ENCODE measurements at places on chromosomes 3 and 15. TPM values are rescaled to one million over a fixed set of nuclear protein-coding genes. Genes with fewer than 3 reads are reported as not detected.

DNA sequence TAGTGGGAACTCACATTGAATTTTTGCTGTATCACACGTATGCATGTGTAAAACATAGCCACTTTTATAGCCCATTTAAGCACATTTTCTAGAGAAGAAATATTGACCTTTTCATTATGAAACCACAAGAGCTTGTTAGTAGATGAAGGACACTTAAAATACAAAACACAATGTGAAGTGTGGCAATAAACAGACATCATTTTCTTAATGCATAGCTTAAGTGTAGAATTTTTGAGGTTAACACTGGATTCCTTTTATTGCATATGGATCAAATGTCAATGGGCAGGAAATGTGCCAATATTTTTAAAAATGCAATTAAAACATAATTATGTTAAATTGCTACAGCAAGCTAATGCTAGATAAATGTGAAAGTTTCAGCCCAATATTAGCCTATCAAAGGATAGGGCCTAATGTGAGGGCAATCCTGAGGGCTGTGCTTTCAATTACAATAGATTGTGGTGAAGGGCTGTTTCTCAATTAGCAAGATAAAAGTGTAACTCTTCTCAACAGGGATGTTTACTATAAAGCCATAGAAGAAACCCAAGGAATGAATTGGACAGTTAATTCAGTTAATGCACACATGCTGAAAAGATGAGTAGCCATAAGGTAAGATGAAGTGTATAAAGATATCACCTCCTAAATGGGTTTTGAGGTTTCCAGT, 489.0 kb upstream of the CDIN1 start:
- DNase-seq = no peak

DNA sequence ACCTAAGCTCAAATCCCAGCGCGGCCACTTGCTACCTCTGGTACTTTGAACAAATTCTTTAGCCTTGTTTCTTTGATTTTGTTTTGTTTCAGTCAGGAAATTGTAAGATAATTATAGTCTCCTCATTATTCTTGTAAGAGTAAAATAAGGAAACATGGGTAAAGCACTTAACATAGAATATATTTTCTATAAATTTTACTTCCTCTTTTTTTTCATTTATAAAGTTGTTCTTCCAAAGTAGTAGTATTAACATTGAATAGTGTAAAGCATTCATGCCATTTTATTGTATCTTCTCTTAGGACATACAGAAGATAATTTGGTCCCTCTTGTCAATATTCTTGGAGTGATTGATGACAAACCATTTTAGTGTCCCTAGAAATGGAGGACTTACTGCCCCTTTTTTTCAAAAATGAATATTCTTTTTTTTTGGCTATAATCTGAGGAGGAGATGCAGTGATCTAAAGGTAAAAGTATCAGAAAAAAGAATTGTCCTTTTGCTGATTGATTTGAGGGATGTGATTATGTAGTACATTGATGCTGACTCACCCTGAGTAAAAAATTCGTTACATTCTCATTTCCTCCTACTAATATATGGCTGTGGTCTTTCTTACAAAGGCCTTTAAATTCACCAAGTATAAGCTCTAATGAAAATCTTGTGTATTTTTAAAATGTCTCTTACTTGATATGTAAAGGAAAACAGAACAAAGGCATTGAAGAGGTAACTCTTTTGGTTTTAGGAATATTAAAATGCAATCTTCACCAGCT, 51.0 kb downstream of the ALCAM start:
- DNase-seq = no peak

DNA sequence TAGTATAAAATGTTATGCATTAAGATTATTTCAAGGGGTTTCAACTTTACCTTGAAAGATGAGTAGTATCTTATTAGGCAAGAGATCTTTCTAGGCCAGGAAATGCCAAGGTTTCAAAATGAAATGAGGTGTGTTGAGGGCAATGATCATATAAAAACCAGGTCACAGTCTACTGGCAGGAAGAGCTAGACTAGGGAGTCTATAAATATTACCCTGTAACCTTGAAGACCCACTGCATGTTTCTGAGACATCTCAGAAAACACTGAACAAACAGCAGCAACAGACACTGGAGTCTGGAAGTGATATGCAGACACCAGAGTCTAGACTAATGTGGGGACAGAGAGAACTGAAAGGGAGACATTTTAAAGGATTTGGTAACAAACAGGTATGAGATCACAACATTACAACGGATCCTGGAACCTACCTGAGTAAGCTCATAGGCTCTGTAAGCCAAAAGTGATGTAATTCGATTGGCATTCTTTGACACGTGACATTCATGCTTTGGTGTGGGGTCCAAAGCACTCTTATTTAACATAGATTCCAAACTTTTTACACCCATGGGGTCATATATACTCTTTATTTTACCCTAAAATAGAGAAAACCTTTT, 15.0 kb downstream of the TASOR start:
- no peak for DNase-seq

- DNase-seq = no peak
Measured at GRCh38 chr3:186418671-186419145, 56.7 kb upstream of the DGKG start.

DNA sequence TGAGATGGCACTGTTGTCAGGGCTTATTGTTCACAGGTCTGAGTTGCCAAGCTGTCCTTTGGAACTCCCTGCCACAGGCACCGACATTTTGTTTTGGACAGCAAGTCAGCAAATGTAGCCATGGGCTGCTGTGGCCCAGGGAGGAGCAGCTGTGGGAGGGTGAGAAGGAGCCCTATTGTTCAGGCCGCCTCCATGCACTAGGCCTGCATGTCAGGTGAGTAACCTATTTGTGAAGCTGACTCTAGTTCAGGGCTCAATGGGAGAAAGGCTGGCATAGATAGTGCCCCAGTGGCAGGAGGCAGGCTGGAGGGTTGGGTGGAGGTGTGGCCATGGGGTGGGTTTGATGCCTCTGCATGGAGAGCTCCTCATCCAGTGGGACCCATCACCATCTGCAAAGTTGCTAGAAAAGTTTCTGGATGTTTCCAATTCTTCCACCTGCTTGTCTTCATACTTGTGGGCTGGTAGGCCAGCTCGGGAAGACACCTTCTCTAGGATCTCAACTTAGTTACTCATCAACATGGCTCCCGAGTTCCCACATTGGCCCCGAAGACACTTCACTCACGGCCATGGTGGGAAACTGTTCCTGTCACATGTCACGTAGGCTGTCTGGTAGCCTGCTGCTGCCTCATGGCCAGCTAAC, 19.5 kb downstream of the AMOTL2 start:
- no peak for DNase-seq

- no peak for DNase-seq
Measured at GRCh38 chr3:64247991-64248646, 22.9 kb upstream of the PRICKLE2 start.

GRCh38 chr3:24683090-24683489, 188.4 kb upstream of the THRB start:
- no peak for DNase-seq

DNA sequence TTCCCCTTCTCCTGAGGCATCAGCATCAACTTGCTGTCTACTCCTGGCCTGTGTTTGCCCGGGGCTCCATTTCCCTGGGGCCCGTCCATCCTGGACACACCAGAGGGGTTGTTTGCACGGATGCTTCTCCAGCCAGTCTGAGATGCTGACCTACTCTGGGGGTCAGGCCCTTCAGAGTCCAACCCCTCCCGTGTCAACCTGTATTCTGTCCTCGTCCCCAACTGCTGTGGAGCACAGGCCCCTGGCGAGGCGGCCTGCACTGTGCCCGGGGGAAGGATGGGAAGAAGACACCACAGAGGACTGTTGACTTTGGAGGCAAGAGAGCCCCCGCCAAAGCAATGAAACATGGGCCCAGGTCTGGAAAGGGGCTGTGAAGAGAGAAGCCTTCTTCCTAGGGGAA, 25.8 kb downstream of the ALS2CL start:
- no peak for DNase-seq

GRCh38 chr15:91553196-91553854, 300.2 kb upstream of the SLCO3A1 start:
- no peak for DNase-seq

GRCh38 chr15:65206750-65207149, 4.5 kb downstream of the CILP start:
- no peak for DNase-seq

DNA sequence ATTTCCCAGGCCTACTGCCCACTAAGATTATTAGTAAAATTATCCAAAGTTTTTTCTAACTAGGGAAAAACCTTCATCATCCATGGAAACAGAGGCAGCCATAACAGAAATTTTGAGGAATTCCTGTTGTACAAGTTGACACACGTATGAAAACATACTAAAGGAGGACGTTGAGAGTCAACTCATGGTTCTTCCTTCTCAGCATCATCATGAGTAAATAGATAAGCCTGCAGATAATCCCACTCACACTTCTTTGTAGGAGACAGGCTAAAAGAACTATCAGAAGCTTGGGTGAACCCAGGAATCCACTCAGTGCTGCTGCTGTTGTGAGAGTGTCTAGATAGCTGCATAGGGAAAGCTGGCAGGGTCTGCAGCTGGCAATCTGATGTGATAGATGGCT, 694.8 kb upstream of the NR2F2 start:
- no peak for DNase-seq

Gene FOXB1
- 5.9 TPM for total RNA-seq

Gene RPL32
- total RNA-seq = 1,918 TPM

Gene CACNA2D2
- total RNA-seq = 8.7 TPM

Gene CCRL2
- not detected for total RNA-seq

Measured in neural crest cell (in vitro differentiated cells).